ENCODE measurements at places on chromosomes 7 and 10.

GRCh38 chr10:80894797-80895467 is 357.2 kb downstream of the SH2D4B start:
- DNase-seq: no peak

- DNase-seq: no peak
Measured at GRCh38 chr7:146115851-146116520, 615 bp upstream of the CNTNAP2 start.

GRCh38 chr7:7695111-7695817 is 23.1 kb downstream of the RPA3 start:
- no peak for DNase-seq

DNA sequence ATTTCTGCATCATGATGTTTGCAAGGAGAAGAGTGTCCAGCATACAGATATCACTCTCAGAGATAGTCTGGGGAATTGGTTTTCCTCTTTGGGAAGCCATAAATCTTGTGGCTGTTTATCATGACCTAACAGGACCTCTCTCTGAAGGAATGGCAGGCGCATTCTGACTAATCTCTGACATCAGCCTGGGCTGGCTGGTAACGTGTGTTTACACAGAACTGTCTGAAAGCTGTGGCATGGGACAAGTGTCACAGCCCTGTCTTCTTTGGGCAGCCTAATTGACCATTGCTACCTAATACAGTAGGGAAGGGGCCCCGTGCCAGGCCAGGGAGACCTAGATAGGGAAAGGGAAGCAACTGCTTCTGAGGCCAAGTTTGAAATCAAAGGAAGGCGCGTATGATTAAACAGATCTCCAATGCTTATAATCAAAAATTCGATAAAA is 73.9 kb upstream of the CABCOCO1 start:
- DNase-seq: no peak

GRCh38 chr7:20442951-20443350 is 112.3 kb downstream of the ITGB8 start:
- no peak for DNase-seq

DNA sequence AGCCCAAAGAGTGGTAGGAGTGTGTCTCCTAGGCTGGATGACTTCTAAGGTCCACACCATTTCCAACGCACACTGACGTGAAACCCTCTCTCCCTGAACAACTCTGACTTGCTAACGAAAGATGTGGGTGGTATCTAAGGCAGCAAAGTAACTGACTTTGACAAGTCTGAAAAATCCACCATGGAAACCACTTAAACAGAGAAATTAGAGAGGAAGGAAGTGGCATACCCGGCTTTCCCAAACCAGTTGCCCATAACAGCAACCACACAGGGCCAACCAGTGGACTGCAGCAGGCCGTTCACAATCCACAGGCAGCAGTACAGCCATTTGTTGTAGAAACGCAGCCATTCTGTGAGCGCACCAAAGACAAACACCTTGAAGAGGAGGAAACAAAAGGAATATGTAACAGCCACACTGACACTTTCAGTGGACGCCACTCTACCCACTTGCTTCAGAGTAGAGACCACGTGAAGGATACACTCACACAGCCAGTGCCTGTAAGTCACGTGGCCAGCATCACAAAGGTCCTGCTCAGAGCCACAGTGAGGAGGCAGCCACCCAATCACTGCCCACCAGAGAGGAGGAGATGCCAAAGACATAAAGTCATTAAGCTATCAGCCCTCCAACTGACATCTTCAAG is 39.8 kb downstream of the SLC37A3 start:
- DNase-seq: no peak

DNA sequence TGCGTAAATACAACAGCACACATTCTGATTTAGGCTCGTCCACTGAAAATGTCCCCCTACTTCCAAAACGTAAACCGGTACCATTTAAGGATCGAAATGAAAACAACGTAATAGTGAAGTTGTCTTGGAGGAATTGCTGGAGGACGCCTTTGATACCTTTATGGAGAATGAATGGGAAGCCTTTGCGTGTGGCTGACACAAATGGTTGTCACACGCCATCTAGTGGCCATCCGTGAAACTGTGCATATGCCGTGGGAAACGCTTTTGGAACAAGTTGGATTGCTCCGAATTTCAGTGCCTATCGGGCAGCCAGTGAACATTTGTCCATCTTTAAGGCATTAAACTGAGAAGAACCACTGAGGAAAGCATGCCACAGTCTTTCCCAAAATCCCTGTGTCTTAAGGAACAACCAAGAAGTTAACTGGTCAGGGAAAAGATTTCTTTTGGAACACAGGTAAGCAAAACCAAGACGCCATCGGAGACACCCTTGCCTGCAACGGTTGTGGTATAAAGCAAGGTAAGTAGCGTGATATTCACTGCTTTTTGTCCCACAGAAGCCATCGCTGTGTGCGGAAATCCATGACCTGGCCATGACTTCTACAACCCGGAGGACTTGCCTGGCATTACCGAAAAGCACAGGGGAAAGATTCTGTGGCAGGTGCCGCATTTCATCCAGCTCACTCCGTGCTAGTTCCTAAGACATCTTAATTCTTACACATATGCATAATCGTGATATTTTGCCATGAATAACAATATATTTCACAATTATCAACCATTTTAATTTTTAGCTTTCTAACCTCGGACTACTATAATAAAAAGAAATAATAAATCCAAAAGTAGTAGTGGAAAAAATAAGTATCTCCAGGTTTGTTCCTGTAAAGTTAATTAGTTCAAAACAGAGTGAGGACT is 100.6 kb downstream of the FAM204A start:
- DNase-seq: no peak

DNA sequence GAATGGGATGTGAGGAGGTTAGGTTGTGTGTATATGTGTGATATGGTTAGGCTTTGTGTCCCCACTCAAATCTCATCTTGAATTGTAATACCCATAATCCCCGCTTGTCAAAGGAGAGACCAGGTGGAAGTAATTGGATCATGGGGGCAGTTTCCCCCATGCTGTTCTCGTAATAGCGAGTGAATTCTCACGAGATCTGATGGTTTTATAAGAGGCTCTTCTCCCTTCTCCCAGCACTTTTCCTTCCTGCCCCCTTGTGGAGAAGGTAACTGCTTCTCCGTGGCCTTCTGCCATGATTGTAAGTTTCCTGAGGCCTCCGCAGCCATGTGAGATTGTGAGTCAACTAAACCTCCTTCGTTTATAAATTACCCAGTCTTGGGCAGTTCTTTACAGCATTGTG is 47.3 kb downstream of the NPVF start:
- no peak for DNase-seq

DNA sequence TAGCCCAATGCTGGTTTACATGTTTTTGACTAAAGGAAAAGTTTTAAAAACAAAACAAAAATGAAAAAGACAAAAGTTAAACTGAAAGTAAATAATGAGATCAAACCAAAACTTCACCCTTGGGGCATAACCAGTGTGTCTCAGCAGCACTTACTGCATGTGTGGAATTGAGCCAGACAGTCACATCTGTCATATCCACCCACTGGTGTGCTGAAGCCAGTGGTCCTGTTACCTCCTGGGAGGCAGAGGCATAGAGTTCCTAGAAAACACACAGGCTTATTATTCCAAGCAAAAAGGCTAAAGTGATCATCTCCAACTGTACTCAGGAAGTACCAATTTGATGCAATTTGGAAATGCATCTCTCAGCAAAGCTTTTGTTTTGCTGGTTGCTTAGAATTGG is 40.4 kb downstream of the ASAH2 start:
- no peak for DNase-seq

GRCh38 chr7:157299613-157300368 is 37.0 kb upstream of the DNAJB6 start:
- DNase-seq: no peak

GRCh38 chr10:26112532-26112931 is 104.0 kb upstream of the GAD2 start:
- no peak for DNase-seq

DNA sequence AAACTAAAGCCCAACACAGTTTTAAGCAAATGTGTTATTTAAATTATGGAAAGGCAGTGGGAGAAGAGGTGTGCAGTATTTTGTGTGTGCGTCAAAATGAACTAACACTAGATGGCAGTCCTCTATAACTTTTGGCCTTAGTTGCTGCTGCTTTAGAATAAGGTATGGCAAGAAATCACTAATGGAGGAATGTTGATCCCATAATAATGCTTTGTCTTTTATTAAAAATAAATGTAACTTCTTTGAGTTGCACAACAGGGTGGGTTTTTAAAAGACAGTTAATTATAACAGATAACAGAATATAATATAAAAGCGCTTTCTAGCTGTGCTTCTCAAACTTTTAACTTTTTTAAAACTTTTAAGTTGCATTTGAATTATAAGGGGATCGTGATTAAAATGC is 56.4 kb downstream of the BBS9 start:
- DNase-seq: no peak

DNA sequence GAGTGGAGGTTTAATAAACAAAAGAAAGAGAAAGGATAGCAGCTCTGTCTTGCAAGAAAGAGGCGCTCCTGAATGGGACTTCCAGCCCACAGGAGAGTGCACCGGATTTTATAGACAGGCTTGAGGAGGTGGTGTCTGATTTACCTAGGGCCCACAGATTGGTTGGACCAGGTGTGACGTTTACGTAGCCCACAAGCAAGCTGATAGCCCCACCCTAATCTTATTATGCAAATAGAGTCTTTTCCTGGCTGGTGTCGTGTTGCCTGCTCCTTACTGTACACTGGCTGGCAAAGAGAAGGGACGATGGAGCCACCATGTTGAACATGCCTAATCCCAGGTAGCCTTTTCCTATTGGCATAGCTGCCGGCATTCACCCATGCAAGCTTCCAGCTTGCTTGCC is 319.7 kb upstream of the POM121L12 start:
- no peak for DNase-seq

GRCh38 chr7:78280276-78280675 is 481.7 kb downstream of the PHTF2 start:
- DNase-seq: no peak

DNA sequence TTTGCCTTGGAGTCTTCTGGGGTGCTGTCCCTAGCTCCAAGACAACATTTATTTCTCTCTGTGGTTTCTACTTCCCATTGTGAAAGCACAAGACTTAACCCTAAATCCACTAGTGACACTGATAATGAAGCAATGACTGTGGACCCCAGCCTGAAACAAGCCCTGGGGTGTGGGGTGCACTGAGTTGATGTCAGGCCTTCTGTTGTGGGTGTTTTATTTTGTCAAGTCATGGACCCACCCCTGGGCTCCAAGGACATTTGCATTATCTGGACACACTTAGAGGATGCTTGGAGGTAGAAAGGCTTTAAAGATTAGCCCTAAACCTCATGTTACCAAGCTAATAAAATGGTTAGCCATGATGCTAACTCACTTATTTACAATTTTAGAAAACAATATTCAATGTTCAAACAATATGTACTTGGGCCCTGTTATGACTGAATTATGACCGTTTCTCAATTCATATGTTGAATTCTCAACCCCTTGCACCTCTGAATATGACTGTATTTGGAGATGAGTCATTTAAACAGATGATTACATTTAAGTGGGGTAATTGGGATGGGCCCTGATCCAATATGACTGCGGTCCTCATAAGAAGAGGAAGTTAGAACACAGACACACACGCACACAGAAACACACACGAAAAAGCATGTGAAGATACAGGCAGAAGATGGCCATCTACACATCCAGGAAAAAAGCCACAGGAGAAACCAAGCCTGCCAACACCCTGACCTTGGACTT is 137.2 kb upstream of the IGFBP3 start:
- DNase-seq: no peak

DNA sequence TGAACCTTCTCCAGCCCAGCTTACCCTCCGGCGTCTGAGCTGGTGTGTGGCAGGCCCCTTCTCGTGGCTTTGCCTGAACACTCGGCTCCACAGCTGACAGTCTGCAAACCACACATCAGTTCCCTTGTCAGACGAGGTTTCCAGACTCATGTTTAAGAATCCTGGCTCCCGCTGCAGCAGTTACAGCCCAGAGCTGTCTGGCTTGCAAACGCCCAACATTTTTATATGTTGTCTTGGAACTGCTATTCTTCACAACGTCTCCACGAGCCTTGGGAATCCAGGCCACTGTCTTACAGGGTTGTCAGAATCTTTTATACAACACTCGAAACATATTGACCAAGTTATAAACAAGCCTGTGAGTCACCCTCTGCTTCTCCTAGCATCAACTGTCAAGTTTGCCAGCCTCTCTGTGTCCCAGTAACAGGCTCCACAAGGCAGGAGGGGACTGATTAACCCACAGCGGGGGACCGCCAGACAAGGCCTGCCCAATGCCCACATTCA is 68.1 kb downstream of the TNS3 start:
- DNase-seq: no peak

- DNase-seq: no peak
Measured at GRCh38 chr7:37068902-37069301, 344.6 kb upstream of the AOAH start.

DNA sequence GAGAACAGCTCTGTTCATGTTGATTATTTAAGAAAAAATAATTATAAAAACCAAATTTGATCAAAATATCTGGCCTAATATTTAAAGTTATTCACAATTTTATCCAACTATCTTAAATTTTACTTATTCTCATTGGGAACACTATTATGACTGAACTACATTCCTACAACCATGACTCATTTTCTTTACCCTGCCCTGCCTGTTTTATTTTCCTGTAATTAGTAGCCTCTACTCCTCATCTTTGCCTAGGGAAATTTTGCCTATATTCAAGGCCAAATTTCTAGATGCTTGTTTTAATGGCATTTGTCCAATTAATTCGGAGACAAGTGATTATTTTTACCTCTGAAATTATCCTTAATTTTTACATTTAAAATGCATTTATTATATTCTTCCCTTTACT is 289.7 kb upstream of the TMEM229A start:
- no peak for DNase-seq

DNA sequence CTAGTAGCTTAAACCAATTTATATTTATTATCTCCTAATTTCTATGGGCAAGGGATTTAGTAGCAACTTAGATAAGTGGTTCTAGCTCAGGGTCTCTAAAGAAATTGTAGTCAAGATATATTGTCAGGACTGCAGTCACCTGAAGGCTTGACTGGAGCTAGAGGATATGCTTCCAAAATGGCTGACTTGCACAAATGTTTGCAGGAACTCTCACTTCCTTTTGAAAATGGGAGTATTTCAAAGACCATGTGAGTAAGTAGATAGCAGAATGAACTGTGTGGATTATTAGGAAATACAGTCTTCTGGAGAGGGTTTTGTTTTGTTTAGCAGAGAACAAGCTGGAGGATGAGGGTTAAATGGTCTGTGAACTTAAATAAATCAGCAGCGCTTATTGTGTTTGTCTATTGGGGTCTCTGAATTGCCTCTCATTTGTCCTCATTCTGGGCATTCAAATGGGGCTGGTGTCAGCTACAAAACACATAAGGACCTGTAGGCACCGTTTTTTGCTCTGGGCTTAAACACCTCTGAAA is 524.6 kb downstream of the LRMDA start:
- DNase-seq: no peak

- DNase-seq: no peak
Measured at GRCh38 chr7:99652671-99653070, 27.1 kb downstream of the CYP3A5 start.

- DNase-seq: no peak
Measured at GRCh38 chr7:116779931-116780330, 82.5 kb upstream of the CAPZA2 start.

- DNase-seq: peak; percentile 15
Measured at GRCh38 chr10:56662765-56663447, 301.8 kb upstream of the ZWINT start.

- no peak for DNase-seq
Measured at GRCh38 chr7:18590744-18591340, 95.3 kb downstream of the HDAC9 start.

GRCh38 chr7:90574146-90574819 is 21.8 kb upstream of the CDK14 start:
- no peak for DNase-seq

GRCh38 chr7:45921699-45922519 is 837 bp upstream of the IGFBP3 start:
- no peak for DNase-seq

- no peak for DNase-seq
Measured at GRCh38 chr10:12724807-12725579, 276.5 kb downstream of the CCDC3 start.
